ENCODE measurements at places on chromosomes 4 and X.

DNA sequence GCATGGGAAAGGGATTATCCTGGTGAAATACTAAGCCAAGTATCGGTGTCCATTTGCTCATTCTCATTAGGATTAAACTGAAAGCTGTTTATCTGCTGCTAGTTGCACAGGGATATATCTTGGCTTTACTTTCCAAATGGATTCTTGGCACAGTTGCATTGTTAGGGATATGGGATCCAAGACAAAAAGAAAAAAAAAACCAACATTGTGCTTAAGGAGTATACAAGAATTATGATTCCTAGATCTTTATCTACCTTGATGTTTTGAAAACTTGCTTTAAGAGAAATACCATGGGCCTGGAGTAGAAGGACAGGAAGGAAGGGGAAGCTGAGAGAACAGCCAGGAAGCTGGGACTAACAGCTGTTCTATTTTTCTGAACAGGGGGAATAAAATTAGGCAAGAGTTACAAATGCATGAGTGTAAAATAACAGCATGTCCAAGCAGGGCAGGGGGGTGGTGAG, 107.6 kb downstream of the ATXN3L start:
- no peak for DNase-seq

DNA sequence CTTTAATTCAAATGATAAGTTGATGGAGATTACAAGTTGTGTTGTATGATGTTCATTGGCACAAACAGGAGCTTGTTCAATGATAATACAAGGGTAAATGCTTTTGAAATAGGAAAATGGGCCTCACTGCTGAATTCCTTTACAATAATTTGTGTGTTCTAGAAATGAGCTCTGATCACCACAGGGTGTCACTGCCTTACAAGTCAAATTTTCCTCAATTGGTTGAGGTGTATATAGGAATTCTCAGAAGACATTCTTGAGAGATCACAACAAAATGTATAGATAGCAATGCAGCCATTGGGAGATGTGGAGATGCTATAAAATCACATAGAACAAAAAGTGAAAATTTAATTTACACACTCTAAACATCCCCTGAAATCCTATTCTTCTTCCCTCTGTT, 49.6 kb downstream of the KLF8 start:
- no peak for DNase-seq

DNA sequence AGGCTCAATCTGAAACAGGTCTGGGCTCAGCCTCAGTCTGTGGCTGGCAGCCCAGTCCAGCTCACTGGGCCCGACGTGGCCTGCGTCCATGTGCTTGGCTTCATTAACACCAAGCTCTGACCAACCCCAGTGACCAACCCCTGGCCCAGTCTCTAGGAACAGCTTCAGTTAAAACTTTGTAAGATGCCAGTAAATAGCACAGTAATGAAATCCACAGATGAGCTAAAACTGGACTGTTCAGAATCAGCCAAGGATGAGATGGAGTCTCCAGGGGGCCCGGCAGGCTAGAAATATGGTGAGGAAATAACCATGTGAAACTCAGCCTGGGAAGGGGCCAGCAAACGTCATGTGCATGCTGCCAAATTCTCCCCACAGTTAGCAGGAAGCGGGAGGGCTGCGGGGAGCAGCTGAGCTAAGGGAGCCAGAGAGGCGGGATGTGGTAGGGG, 37.1 kb upstream of the XPNPEP2 start:
- no peak for DNase-seq

DNA sequence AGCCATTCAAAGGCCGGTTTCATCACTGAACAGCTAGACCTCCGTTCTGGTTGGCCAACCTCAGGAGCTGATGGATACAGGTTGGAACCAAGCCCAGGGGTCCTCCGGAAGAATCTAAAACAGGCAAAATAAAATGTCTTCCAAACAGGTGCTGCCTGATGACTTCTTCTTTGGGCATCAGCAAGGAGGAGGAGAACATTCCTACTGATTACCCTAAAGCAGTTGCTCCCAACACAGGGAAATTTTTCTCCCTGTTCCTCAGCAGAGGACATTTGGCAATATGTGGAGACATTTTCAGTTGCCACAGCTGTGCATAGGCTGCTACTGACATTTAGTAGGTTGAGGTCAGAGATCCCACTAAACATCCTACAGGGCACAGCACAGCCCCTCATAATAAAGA, 319.3 kb upstream of the PPARGC1A start:
- no peak for DNase-seq

- peak; percentile 5 for DNase-seq
Observed at GRCh38 chrX:29478336-29479069, 736.9 kb upstream of the MAGEB2 start.

All from GDM1 (cell line).